ENCODE measurements at places on chromosomes 6 and 20. TPM values are rescaled to one million over a fixed set of nuclear protein-coding genes. Genes with fewer than 3 reads are reported as not detected.

DNA sequence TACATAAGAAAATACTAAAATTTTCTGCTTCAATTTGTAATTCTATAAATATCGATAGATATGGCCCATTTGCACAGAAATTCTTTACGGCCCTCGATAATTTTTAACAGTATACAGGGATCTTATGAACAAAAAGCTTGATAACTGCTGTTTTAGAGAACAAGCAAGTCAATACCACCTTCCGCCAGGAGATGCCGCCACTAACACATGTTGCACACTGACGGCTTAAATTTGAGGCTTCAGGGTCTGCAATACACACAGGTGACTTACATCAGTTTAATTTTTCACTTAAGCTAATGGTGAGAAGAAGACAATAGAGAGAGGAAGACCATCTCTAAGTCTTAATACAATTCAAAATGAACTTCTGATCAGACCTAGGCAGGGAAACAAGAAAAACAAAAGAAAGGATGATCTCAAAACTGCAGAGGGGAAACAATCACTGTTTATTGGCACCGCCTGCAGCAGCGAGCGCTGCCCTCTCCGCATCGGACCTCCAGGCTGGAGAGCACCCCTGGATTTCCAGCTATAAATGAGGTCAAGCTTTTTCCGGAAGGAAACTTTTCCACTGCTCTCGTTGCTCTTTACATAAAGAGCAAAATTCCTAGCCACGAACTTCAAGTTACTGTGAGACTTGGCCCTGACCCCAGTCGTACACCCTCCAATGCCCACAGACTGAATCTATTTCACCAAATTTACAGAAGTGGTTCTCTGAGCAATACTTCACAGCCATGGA, 53.9 kb downstream of the OTOR start:
- DNase-seq: peak; percentile 78

- DNase-seq: peak; percentile 78
Measured at GRCh38 chr6:79610306-79611009, 20.7 kb upstream of the SH3BGRL2 start.

DNA sequence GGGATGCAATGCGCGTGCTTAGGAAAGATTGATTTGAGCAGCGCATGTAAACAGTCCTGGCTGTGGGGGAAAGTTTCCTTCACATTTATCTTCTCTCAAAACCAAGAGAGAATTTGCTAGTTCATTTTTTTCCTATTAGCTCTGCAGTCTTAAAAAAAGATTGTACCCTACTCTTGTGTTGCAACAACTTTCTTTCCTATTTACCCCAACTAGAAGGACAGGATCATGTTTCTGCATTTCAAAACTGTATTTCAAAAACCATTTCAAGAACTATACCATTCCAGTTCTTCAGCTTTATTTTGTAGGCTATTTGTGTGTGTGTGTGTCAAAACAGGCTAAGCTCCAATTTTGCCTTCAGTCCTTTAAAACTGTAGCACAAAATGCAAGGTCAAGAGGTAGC, 473.1 kb downstream of the KIF16B start:
- DNase-seq: no peak

DNA sequence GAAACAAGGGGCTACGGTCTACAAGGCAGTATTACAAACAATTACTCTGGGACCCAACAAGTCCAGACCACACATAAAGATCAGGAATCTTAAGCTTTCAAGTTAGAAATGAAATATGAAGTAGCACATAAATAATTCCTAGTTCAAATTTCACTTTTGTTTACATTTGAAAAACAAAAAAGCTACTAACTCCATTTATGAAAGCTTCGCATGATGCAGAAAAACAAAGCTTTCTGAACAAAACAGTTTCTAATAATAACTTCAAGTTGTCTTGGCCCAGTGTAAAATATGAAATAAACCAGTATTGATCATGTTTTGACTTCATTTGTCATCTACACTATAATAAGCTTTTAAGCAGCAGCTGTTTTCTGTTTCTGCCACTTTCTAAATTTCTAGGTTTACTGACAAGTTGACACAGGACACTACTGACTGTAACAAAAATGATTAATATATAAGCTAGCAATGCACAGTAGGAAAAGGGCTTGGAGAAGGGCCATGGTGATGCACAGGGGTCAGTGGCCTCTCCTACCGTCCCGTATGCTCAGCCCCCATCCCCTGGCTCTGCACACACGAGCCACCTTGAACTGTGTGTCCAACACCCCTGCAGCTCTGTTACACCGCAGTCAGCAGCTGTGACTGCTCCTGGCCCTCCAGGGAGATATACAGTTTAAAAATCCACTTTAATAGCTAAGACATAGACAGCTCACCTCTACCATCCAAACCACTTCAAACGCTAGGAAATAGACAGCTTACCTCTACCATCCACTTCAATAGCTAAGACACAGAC, 13.3 kb upstream of the RAB22A start:
- DNase-seq: no peak

The PGC gene
- 8.9 TPM for total RNA-seq

The MLN gene
- total RNA-seq: not detected

DNA sequence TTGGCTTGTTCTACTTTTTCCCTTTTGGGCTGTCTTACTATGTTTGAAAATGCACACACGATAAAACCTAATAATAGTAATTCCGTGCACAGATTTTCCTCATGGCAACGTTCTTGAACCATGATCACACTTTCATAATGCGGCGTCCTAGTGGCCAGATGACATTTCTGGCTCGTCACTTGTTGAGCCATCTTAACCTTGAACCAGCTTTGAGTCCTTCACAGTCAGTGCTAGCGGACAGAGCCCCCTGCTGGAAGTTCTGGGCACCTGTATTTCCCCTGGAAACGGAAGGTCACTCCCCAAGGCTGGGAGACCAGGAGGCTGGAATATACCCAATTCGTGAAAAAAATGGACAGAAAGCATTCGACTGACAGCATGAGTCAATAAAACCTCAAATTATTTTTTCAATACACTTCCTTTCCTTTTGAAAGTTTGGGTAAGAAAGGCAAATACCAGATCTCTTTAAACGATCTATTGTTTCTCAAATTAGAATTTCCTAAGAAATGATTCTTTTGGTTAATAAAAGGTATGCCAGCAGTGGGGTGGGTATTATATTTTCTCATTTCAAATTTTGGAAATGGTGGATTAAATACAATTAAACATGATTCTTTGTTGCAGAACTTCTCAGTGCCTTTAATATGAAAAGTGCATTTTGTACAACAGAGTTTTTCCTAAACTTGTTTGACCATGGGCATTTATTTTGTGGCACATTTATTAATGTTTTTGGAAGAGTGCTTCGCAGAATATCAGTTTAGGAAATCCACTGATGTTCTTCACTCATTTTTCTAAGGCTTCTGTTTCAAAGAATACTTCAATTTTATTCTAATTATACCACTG, 542.3 kb downstream of the QKI start:
- peak; percentile 78 for DNase-seq

DNA sequence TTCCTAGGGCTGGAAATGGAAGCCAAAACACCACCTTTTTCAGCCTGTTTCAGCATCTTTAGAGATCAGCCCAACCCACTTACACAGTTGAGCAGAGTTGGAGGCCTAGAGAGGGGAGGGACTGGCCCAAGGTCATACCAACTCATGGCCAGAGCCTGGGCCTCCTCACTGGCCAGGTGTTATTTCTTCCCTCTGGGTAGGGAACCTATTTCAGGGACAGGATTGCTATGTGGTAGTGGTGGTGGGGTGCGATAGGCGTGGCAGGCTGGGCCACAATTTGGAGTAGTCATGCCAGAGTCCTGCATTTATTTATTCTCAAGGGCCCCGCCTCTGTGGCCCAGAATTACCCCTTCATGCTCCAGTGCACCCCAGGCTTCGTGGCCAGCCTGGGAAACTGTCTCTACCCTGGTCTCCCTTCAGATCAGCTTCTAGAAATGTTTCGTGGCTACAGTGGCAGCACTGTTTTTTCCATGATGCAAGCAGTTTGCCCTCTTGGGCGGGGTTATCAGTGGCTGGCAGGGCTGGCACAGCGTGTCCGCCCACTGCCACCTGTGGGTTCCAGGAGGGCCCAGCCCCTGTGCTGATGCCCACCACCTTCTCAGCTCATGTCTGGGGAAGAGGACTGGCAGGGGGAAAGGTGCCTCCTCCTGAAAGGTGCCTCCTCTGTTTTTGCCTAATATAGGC, 6.2 kb downstream of the VEGFA start:
- no peak for DNase-seq
